ENCODE measurements at places on chromosomes 16 and 17.

- DNase-seq: no peak
Observed at GRCh38 chr17:59783221-59784047, 76.0 kb downstream of the VMP1 start.

- no peak for DNase-seq
Observed at GRCh38 chr16:29117631-29118030, 132.8 kb downstream of the LAT start.

DNA sequence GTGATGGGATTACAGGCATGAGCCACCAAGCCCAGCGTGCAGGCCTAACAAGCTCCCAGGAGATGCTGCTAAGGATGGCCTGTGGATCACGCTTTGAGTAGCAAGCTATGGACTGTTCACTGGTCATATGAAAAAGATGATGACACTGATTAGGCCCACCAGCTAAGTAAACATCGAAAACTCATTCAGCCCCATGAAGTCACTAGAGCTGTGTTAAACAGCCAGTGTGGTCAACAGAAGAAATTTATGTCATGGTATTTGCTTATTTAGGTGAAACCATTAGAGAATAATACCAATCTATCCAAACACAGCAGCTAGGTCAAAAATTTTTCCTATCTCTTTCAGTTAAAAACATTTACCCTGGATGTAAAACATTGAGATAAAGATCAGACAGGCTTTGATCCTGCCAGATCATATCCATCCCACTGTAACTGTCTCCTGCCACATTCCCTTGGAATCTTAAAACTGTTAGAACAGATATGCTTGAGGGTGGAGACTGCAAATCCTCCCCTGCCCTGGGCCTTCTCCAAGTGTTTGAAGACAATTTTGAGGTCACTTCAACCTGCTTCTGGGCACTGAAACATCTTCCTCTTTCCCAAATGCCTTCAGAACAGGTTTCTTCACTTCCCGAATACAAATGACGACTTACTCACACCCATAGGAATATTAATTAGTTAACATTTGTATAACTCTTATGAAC is 30.9 kb downstream of the HOXB1 start:
- DNase-seq: no peak

GRCh38 chr17:36463916-36464764 is 22.3 kb upstream of the ZNHIT3 start:
- no peak for DNase-seq

GRCh38 chr16:84312783-84313382 is 18.2 kb downstream of the WFDC1 start:
- DNase-seq: no peak

DNA sequence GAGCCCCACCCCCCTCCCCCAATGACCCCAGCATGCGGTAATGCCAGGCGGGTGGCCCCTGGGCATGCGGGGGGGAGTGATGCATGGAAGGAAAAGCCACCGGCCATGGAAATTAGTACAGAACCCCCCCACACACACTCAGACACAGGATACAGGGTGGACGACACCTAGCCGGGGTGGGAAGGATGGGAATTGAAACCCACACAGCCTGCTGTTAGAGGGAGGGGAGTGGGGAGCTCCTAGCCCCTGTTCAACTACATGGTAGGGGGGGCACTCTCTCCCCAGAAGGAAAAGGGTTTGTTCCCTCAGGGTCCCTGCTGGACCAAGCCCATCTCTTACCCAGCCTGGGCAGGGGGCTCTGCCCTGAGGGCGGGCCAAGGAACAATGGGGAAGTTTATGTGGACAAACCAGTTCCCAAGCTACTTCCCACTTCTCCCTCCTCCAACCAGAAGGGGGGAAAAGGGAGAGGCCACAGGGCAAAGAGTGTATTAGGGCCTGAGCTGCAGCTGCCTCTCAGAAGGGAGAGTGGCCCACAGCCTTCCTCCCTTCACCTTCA is 5.2 kb downstream of the TMUB2 start:
- no peak for DNase-seq

DNA sequence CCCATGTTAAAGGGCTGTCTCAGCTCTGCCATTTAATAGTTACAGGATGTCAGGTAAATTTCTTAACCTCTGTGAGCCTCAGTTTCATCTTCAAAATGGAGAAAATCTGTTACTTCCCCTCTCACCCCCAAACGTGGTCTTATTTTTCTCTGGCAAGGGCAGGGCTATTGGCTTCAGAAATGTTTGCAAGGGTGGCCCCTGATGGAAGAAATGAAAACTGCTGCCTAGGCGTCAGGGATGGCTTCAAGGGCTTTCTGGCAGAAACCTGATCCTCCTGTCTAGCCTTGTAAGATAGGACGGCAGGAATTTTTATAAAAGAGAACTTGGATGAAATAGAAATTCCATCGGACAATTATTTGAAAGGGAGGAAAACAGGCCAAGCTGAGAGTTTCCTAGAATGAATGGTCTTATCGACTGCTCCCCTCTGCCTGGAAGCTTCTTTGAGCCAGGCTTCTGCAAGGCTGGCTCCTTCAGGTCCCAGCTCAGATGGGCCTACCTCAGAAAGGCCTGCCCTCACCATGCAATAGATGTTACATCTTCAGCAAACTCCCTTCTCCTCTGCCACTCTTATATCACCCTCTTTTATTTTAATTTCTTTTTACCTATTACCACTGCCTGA is 43.0 kb upstream of the TANGO6 start:
- DNase-seq: no peak

- no peak for DNase-seq
Observed at GRCh38 chr17:50266384-50267073, 7.7 kb upstream of the TMEM92 start.

GRCh38 chr16:19532601-19533000 is 8.9 kb downstream of the CCP110 start:
- DNase-seq: no peak

DNA sequence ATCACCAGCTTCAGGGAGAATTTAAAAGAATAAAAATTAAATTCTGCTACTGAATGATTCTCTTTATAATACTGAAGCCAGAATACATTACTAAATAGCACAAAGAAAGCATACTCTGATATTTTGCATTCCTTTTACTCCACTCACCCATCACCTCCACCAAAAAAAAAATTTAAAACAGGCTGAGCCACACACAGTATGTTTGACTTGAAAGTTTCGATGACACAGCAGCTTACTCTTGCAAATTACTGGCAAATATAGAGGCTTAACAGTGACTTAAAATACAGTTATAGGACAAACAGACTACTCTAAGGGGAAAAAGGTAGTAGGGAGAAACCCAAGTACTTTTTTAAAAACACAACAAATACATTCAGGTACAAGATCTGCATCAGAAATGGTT is 39.2 kb downstream of the GPATCH8 start:
- no peak for DNase-seq

DNA sequence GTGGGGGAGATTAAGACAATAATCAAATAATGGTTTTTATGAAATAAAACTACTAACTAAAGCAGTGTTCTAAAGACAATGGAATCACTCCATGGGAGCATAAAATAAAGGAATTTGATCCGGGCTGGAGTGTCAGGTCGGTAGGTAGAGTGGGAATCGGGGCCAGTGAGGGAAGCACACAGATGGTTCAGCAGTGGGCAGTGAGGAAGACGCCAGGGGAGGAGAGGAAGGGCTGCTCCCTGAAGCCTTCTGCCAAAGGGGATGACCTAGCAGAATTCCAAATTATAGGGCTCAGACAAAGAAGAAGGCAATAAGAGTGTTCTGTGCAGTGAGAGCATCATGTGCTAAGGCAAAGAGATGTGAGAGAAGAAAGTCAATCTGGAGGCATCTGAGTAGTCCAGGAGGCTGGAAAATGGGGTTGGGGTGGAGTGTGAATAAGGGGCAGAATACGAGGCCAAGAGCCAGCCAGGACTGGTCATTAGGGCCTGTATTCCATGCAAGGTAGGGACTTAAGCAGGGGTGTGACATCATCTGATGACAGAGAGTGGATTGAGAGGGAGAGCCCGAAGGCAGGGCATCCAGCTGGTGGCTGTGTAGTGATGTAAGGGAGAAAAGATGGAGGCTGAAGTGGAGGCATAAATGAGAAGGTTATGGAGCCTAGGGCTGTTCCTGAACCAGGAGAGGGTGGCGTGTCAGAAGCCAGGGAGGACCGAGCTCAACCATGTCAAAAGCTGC is 137.6 kb downstream of the COPRS start:
- no peak for DNase-seq

DNA sequence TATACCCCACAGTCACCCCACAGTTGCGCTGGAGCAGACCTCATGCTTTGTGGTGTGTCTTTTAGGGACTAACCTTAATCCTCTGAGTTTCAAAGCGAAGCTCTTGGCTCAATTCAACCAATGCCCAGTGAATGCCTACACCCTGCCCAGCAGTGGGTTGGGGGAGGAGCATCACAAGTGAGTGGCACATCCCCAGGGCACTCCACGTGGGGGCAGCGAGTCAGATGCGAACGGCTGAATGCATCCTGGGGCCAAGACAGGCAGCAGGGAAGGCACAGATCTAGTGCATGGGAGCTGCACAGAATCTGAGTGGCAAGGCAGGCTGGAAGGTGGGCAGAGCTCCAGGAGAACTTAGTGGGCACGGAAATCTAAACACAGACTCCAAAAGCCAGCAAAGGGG is 39.2 kb downstream of the IFT140 start:
- no peak for DNase-seq

GRCh38 chr16:29900102-29900887 is at the start of gene ASPHD1:
Gene ASPHD1, plus strand, starts transcription at chr16:29900488. Its CDS starts 484 bp downstream, at chr16:29900972.
- no peak for DNase-seq

DNA sequence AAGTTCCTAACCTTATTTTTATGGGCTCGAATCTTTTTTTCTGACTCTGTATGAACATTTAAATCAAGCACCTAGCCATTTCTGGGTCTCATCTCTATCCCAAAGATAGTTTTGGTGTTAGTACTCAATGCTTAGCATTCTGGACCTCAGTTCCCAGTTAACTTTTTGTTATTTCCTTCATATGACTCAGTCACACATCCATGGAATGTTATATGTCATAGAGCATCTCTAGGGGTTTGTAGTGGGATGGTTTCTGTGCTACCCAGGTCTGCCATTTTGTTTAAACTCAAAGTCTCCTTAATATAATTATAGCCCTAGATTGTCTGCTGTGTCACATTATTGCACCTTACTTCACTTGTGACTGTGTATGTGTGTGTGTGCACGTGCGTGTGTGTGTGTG is 90.1 kb downstream of the EFCAB13 start:
- DNase-seq: no peak

GRCh38 chr17:69485251-69485661 is 70.8 kb downstream of the MAP2K6 start:
- DNase-seq: no peak

GRCh38 chr17:66172691-66173223 is 19.2 kb downstream of the CEP112 start:
- DNase-seq: no peak

DNA sequence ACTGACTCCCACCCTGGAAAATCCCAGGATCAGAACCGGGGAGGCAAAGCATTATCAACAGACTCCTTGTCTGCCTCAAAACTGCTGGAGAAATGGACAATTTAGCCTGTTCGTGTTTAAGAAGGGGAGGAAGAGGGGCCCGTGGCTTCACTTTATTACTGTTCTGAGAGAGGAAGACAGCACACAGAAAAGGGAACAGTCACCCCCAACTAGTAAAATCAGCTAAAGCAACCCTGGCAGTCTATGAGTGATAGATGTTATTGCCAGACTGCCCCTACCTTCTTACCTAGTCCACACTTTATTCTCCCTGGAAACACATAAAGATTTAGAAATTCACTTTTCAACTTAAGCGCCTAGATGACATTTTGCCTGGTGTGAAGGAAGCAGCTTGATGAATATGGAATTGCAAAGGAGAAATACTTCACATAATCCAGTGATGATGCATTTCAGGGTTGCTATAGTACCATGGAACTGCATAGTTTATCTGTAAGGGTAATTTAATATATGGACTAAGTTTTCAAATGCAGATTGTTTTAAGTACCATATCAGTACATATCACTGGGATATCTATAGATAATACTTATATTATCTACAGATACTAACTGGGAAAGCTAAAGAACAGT is 36.9 kb upstream of the TRAP1 start:
- no peak for DNase-seq

DNA sequence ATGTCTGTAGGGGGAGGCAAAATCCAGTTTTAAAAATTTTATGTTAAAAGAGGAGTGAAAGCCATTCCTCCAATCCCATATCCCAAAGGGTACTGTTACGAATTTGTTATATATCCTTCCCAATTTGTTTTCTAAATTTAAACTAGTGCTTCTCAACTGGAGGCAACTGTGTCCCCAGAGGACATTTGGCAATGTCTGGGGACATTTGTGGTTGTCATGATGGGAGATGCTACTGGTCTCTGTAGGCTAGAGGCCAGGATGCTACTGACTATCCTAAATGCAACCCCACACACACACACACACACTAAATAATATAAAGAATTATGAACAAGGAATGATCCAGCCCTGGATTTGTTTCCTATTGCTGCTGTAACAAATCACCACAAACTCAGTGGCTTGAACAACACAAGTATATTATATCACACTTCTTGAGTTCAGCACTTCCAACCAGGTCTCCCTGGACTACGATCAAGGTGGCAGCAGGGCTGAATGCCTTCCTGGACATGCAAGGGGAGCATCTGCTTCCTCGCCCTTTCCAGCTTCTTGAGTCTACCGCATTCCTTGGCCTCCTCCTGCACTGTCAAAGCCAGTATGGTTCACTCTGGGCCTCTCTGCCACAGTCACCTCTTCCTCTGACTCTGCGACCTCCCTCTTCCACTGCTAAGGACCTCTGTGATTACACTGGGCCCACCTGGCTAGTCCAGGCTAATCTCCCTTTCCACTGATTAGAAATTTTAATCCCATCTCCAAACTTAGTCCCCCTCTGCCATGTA is 30.1 kb downstream of the ARHGAP17 start:
- no peak for DNase-seq

DNA sequence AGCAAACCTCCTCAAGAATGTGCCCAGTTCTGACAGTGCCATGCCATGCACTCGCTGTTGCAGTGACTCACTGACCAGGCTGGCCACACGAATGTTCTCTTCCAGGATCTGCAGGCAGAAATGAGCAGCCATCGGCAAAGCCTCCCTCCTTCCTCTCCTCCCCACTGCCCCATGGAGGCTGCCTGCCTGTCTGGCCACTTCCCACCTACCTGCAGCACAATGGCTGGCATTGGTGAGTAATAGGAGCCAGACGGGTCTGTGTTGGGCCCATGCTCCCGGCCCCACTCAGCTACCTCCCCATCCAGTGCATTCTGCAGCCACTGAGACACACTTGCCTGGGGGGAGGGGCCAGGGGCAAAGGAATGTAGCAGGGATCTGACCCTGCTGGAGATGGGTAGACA is 2.8 kb upstream of the MATCAP1 start:
- DNase-seq: no peak

DNA sequence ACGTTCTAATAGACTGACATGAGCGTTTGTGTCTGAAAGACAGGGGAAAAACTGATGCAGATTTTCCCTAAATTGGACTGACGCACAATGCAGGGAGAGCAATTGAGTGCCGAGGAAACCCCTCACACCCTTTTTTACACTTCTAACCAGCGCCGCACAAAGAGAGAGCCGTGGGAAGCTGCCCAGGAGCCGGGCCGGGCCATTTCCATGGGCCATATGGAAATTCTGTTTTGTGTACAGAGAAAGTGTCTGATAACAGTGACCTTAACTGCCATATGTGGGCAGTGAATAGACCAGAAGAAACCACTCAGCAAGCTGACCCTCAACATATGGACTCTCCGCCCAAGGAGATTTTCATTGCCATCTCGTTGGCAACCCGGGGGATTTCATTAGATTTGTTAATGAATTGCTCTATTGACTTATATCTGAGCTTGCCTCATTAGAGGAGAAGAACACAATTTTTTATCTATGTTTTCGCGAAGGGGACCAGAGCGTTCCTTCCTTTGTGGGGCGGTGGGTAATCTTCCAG is 225.9 kb upstream of the IRX3 start:
- no peak for DNase-seq
